Natural killer cell (primary cell): ENCODE measurements at places on chromosomes 2 and 18. TPM values are rescaled to one million over a fixed set of nuclear protein-coding genes. Genes with fewer than 3 reads are reported as not detected.

TCF23 gene
- not detected for total RNA-seq

DNA sequence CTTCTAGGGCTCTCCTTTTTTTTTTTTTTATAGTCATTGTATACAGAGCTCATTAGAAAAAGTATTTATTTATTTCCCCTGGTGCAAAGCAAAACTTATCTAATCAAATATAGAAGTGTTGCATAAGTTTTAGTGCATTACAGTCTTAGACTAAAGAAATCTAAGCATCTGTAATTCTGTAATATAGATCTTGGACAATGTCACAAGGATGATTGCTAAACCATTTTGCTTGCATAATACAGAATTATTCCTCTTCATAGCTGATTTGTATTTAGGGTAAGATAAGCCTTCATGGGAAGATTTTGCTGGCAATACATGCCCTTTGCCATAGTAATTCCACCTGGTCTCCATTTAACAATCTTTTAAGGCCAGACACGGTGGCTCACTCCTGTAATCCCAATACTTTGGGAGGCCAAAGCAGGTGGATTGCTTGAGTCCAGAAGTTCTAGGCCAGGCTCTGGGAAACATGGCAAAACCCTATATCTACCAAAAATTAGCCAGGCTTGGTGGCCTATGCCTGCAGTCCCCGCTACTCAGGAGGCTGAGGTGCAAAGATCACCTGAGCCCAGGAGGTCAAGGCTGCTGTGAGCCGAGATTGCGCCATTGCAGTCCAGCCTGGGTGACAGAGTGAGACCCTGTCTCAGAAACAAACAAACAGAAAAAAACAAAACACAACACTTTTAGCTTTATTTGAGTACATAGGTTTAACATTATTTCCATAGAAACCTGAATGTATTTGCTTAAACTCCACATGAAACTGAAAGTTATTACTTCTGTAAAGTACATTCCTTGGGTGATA lies 2.2 kb upstream of the ACADL start:
- no peak for DNase-seq

GRCh38 chr2:48633143-48633542 lies 15.5 kb downstream of the GTF2A1L start:
- DNase-seq, result no peak

- no peak for DNase-seq
Measured at GRCh38 chr18:65257149-65257548, 493.7 kb upstream of the CDH7 start.

- DNase-seq, result no peak
Measured at GRCh38 chr18:63705401-63705800, 2.6 kb downstream of the SERPINB11 start.

DNA sequence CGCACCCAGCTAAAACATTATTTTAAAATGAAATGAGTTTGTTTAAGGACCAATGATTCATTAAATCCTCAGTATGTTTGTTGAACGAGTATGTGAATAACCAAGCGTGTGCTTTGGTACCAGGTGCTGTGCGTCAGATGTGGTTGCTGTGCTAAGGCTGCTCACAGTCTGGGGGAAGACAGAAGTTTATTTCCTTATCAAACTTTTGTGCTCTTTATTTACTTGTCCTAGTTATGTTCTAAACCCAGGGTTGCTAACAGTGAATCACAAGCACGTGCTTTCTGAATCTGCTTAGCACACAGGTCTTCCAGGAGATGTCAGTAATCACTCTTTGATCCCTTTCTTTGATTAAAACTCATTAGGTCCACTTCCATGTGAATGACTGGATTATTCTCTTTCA lies 37.0 kb downstream of the RAPGEF4 start:
- no peak for DNase-seq

- DNase-seq, result no peak
Measured at GRCh38 chr18:55314615-55315237, 273.3 kb downstream of the TCF4 start.

DNA sequence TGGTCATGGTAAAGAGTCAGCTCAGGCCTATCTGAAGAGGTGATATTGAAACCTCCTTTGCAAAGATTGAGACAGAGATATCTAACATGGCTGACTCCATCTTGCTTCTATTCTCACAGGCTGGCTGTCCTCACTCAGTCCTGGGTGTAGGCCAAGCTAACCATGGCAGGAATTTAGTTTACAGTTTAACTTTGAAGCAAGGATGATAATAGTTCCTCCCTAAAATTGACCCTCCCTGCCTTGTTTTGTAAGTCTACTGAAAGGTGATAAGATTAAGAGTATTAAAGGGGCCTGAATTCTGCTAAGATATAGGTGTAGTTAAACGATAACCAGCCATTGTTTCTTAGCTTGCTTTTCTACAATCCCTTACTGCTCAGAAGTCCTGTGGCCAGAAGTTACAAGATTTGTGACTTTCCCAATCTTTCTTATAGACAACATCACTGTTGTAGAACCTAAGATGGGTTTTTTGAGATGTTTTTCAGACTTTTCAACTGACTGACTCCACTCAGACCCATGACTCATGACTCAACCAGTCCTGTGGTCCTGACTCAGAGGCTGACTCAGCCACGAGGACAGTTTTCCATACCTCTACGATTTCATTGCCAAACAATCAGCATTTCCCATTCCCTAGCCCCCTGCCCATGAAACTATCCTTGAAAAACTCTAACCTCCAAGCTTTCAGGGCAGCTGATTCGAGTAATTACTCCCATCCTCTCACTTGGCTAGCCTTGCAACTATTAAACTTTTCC lies 195.7 kb upstream of the SESTD1 start:
- DNase-seq, result no peak

- DNase-seq, result no peak
Measured at GRCh38 chr18:55897091-55897689, 309.2 kb upstream of the TCF4 start.

GRCh38 chr2:197890168-197890567 lies 85.8 kb downstream of the PLCL1 start:
- no peak for DNase-seq

- DNase-seq, result peak; percentile 24
Measured at GRCh38 chr2:69693059-69693774, 48.7 kb upstream of the ANXA4 start.

DNA sequence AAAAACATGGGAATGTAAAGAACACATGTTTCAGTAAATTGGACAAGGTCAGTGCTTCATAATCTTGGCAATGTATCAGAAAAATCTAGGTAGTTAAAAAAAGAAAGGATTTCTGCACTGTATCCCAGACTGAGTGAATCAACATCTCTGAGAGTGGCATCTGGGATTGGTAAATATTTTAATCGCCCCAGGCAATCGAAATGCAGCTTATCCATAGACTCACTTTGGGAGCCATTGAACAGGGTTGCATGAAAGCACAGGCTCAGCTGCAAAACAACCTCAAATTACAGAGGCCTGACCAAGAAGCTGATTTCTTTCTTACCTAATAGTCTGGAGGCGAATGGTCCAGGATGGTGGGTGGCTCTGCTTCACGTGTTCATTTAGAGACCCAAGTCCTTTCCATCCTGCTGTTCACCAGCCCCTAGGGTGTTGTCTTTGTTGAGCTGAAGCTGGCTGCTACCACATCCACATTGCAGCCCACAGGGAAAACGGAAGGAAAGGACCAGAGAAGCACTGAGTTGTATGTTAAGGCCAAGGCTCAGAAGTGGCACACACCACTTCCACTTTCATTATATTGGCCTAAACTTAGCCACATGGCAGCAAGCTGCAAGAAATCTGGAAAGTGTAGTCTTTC lies 59.0 kb downstream of the MOGAT1 start:
- no peak for DNase-seq

DNA sequence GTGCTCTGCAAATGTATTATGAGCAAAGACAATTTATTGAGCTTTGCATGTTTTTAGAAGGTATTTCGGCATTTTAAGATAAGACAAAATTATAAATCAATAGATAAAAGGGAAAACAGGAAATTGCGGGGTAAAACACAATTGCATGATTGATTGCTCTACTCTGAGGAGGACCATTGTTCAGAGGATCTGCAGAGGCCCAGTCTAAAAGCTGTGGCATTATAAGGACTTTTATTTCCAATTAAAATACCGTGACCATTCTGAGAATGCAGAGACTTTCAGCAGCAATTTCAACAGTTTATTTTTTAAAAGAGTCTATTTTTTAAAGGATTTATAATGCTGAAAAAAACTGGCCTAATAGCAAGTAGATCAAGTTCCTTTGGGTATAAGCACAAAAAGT lies 62.0 kb downstream of the TPGS2 start:
- DNase-seq, result no peak

- no peak for DNase-seq
Measured at GRCh38 chr2:126891681-126892500, 6.8 kb upstream of the TEX51 start.

GRCh38 chr18:68837665-68838451 lies 40.0 kb downstream of the CCDC102B start:
- DNase-seq, result no peak

DNA sequence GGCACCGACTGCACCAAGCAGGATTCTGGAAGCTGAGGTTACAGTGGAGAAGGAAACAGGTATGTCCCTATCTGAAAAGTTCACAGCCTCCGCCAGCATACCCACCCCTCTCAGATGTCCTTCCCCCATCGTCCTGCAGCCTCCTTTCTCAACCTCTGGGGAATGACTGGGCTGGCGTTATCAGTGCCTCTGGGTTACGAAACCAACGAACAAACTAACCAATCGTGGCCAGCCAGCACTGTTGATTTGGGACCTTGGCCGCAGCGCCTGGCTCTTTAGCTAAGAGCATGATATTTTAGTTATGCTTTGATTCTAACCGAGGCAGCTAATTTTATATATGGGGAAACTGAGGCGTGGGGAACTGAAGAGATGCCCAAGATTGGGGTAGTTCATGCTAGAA lies 233.0 kb downstream of the TFCP2L1 start:
- DNase-seq, result no peak

CDH19 gene
- total RNA-seq, result not detected

DNA sequence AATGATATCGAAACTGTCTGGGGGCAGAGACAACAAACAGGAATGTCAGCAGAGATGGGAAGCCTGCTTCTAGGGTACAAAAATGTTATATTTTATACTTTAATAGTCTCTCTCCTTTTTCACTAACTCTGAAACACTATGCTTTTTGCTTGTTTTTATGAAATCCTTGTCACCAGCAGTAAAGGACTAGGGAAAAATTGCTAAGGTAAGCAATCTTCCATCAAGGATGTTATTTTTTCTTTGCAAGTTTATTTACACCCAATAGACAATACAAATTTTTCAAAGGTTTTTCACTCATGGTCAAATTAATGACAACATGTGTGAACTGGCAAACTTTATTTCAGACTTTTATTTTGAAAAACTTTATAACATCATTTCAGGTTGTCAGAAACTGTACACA lies 1465.9 kb upstream of the NXPH2 start:
- DNase-seq, result no peak

ST8SIA3 gene
- not detected for total RNA-seq

SPATA3 gene
- total RNA-seq, result not detected

- DNase-seq, result no peak
Measured at GRCh38 chr2:166238176-166238575, 110.4 kb upstream of the SCN1A start.

- DNase-seq, result no peak
Measured at GRCh38 chr2:123692121-123692520, 333.0 kb upstream of the CNTNAP5 start.

CRYGC gene
- total RNA-seq, result not detected

GREB1 gene
- 2.4 TPM for total RNA-seq

KCNS3 gene
- not detected for total RNA-seq

- no peak for DNase-seq
Measured at GRCh38 chr2:217421834-217422233, 562.0 kb upstream of the TNP1 start.

DNA sequence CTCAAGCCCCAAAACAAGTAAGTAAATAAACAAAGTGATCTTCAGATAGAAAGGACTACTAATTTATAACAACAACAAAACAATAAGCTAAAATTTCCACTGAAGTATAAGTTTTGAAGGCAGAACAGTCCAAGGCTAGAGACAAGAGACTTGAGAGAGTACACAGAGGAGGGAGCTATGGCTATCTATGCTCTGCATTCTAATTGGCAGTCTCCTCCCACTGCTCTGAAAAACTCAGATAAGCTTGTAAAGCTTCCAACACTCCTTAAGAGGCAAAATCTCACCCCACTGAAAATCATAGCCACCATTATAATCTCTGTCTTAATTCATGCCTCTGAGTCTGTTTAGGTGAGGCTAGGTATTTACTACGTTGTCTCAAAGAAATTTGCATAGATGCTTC lies 714.6 kb upstream of the LRATD1 start:
- DNase-seq, result no peak

DNA sequence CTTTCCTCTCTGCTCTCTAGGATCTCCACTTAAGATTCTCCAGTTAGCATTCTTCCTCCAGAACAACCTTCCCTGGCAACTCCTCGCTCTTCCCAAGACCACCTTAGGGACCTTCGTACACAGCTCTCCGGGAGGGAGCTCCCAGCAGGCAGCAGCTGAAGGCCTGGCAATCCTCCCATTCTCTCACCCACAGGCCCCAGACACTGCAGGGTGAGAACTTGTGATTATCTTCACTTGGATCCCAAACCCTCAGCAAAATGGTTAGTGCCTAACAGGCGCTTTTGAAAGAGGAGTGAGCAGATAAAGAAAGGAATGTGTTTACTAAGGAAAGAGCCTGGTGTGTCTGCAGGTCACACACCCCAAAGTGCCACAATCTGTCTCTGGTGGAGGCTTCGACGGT lies 83.8 kb upstream of the SNTG2 start:
- no peak for DNase-seq

MALL gene
- total RNA-seq, result not detected

NOL4 gene
- not detected for total RNA-seq

INHA gene
- not detected for total RNA-seq

DNA sequence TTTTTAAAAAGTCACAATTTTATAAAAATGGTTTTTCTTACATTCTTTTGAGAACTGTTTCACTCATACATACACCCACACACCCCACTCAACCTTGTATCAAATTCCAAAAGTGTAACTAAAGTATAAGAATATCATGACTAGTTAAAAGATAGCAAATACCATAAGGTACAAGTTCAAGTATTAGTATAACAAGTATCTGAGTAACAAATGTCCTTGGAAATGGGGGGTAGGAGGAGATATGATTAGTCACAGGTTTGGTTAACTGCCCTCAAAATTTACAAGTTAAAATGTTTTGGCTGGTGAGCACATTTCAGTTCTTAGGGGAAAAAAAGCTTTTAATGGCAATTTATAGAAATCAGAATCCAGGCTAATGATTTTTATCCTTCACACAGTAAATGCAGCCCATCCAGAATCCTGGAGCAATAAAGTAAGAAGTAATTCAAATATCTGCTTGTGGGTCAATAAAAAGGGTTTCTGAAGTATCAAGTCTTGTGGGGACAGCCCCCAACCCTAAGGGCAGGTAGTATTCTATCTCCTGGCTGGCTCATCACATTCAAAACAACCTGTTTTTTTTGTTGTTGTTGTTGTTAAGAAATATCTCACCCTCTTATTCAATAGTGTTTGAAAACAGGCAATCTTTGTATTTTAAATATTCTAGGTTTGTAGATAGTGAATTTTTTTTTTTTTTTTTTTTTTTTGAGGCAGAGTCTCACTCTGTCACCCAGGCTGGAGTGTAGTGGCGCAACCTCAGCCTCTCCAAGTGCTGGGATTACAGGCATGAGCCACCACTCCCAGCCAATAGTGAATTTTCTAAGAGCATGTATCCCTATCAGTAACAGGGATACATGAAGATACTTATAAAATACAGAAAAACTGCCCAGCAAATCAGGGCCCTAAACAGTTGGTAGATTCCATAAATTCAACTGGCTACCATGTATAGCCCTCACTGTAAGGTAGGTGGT lies 14.5 kb downstream of the IAH1 start:
- DNase-seq, result no peak
